Spinal cord (tissue), 10 donors: ENCODE measurements at places on chromosomes 13 and 19.
A peak's percentile ranks its signal among the peaks of the same experiment; 100 is the strongest.

DNA sequence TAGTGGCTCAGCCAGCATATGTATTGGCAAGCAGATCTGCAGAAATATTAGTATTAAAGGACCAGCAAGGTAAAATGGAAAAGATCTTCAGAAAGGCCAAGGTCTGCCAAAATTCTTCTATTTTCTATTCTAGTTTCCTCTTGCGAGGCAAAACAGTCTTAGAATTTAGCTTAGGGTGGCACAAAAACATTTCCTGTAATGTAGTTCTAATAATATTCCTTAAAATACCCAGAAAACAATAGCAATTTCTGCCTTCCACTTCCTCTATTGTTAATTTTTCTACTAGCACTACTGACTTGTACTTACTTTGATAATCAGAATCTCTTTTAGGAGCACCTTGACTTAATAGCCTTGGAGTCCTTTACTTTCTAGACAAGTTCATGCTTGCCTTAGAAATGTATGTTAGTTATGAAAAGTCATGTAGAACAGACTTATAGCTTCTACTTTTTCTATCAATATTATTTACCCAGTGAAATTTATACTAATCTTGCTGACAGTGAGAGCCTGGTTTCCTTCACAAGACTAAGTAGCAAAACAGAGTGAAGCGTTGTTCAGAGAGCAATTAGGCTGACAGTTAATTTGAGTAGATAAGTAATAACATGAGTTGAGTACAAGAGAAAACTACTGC is 23.9 kb upstream of the LPAR6 start:
- DNase-seq, result no peak

DNA sequence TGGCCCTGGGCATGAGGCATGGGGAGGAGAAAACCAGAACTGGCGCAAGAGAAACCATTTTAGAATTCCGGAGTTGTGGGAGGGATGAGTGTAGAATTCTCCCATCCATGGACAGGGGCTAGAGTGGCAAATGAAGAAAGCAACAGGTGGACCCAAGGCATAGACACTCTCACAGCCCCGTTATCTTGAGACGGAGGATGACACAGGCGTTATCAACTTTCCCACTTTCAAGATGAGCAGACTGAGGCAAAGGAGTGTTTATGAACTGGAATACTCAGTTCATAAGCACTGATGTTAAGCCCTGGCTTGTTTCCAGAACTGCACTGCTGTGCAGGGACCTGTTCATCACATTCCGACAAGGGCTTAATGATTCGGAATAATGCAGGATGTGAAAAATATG is 1.1 kb upstream of the GTF3A start:
- DNase-seq, result no peak

- no peak for DNase-seq
Measured at GRCh38 chr13:34207334-34207733, 389.4 kb downstream of the RFC3 start.

GRCh38 chr13:57865600-57866294 is 234.2 kb downstream of the PCDH17 start:
- no peak for DNase-seq

- DNase-seq, result no peak
Measured at GRCh38 chr13:33228648-33229445, 56.7 kb downstream of the STARD13 start.

GRCh38 chr19:53947624-53948023 is 15.1 kb upstream of the CACNG8 start:
- no peak for DNase-seq

DNA sequence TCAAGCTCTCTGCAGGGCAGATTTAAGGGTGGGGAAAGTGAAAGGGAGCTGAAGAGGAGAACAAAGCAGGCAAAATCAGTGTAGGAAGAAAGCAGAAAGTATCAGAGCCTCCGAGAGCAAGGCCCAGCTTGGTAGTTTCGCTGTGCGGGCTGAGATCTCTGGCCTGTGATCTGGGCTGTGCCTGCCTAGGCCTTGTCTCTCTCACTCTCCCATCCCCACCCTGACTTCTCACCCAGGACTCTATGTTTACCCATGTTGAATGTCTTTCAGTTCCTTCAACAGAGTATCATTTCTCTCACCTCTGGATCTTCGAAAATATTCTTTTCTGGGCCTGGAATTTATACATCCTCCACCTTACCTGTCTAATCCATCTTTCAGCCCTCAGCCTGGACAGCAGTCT is 391.3 kb downstream of the FOXO1 start:
- no peak for DNase-seq

DNA sequence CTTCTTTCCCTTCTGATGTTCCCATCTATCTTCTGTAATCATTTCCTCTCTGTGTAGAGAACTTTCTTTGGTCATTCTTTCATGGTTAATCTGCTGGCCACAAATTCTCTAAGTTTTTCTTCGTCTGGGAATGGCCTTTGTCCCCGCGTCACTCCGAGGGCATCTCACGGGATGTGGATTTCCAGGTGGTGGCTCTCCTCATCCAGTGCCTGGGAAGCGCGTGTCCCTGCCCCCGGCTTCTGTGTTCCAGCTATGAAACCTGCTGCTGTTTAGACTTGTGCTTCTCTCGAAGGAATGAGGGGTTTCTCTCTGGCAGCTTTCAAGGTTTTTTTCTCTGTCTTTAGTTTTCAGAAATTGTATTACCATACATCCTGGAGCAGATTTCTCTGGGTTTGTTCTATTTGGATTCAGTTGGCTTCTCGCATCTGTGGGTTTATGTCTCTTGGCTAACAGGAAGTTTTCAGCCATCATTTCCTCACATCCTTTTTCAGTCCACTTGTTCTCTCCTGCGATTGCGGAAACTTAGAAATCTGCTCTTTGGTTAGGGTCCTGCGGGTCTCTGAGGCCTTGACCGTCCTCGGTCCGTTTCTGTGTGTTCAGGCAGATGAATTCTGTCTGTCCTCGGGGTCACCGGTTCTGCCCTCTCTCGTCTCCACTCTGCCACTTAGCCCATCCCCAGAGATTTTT is 36.9 kb upstream of the DCUN1D2 start:
- no peak for DNase-seq

- no peak for DNase-seq
Measured at GRCh38 chr19:31658993-31659896, 310.0 kb upstream of the TSHZ3 start.

DNA sequence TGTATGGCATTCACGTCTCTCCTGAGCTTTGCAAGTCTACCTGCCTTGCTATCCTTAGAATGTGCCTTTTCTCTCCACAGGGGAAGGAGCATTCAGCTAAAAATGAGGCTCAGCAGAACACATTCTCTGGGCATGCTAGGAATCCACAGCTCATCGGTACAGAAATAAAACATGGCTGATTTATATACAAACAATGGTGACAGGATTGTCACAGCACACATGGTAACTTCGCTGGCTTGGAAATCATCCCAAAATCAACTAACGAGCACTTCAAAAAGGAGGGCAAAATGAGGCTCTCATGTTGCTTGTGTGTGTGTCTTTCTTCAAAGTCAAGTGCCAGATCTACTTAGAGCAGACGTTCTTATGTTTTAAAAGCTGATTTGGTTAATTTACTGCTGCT is 373.0 kb downstream of the FGF14 start:
- no peak for DNase-seq

DNA sequence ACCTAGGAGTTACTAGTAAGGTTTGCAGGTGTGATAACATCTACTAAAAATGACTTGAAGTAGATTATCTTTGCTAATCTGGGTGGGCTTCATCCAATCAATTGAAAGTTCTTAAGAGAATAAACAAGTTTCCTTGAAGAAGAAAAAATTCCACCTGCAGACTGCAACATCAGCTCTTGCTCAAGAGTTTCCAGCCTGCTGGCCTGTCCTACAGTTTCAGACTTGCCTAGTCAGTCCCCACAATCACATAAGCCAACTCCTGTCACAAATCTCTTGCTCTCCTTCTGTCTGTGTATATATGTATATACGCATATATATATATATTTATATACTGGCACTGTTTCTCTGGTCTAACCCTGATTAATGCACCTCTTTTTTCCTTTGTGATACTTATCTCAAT is 67.3 kb upstream of the ITM2B start:
- no peak for DNase-seq

GRCh38 chr13:33004511-33004910 is 11.7 kb upstream of the KL start:
- DNase-seq, result no peak

GRCh38 chr19:37362733-37363132 is 8.2 kb upstream of the ZNF527 start:
- DNase-seq, result no peak

- DNase-seq, result peak; percentile 26
Measured at GRCh38 chr19:44925114-44925891, 10.9 kb downstream of the APOC1 start.

DNA sequence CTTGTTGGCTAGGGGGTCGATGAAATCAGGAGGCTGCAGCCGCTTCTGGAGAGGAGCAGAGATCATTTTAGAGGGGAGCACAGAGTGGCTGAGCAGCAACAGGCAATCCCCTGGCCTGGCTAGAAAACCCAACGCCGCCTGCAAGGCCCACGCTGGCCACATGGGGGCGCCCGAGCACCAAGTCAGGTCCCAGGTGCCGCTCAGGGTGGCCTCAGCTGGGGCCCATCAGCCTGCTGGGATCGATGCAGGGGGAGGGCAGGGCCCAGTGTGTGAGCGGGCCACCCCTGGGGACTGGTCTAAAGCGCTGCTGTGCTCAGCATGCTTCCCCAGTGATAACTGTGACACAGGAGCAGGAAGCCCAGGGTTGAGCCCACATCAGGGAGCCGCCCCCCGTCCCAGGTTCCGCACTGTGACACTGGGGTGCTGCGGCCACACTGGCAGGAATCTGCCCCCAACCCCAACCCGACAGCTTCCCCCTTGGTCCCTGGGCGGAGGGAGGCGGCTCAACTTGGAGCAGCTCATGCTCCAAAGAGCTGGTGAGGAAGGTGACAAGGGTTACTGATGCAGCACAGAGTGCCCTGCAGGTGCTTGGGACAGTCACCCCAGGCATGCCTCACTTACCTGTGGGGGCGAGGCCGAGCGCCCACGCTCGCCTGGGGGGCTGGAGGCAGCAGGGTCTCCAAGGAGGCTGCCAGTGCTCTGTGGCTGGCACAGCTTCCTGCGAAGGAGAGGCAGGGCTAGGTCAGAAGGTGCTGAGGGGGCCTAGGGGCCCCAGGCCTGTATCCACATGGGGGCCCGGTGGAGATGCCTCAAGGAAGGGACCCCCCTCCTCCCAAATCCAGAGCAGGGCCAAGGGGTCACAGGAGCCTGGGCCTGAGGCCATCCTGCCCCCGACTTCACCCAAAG is 13.3 kb upstream of the ISYNA1 start:
- DNase-seq, result no peak

GRCh38 chr19:29712744-29713516 is 2.1 kb downstream of the C19orf12 start:
- no peak for DNase-seq

- DNase-seq, result no peak
Measured at GRCh38 chr13:77729502-77730221, 32.2 kb downstream of the SLAIN1 start.

- DNase-seq, result no peak
Measured at GRCh38 chr19:17671906-17672305, 16.2 kb downstream of the UNC13A start.

DNA sequence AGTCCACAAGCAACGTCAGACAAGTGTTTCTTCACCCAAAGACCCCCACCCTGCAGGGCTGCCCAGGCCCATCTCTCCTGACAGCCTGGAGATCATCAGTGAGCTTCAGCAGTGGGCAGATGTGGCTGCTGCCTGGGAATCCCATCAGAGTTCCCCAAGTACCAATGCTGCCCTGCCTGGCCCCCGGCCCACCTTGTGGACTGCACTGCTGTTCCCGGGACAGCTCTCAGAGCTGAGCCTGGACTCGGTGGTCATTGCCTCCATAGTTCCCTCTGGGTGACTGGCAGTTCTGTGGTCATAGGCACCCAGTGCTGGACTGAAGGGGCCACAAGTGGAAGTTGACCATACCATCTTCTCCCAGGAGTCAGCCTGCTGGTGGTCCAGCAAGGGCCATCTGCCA is 24.5 kb upstream of the ZNF492 start:
- no peak for DNase-seq

DNA sequence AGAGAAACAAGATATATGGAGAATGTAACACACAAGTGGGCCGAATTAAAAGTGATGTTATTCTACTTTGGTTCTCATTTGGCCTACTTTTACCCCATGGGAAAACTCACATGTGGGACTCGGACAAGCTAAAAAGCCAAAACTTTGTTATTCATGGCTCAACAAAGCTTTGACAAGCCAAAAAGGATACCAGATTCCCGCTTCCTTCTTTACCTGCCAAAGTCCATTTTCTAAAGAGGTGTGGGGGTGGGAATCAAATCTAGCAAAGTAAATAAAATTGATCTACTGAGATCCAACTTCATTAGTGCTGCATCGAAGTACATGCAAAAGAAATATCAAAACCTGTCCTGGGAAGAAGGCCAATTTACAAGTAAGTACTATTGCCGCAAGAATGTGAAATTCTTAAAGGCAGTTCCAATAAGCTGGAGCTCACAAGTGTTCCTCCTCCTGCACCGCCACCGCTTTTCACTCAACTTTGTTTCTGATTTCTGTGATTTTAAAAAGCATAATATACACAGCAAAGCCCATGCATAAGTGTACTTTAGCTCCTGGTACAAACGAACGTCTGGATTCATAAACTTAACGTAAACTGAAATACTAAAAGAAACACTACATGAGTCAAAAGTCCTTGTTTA is 1.1 kb downstream of the LNX2 start:
- no peak for DNase-seq

GRCh38 chr19:3227054-3227626 is 2.7 kb downstream of the CELF5 start:
- no peak for DNase-seq

DNA sequence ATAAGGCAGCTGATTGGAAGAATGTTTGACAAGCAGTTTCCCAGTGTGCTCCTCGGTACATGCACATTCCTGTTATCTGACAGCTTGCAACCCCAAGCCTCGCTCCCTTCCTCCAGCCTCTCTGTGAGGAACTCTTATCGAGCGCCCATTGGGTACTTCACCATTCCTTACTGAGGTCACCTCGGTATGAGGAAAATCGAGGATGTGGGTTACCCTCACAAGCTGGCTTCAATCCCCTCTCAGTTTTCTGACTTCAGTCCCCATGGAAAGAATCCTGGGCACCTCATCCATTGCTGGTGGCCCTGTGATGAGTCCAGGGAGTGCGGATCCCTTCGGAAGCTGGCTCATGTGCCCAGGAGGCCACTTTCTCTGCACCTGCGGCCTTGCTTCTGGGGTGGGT is 17.3 kb downstream of the TEX29 start:
- DNase-seq, result no peak

GRCh38 chr13:112131081-112131712 is 64.2 kb downstream of the SOX1 start:
- DNase-seq, result no peak

- no peak for DNase-seq
Measured at GRCh38 chr13:48567515-48568369, 34.9 kb upstream of the RCBTB2 start.

DNA sequence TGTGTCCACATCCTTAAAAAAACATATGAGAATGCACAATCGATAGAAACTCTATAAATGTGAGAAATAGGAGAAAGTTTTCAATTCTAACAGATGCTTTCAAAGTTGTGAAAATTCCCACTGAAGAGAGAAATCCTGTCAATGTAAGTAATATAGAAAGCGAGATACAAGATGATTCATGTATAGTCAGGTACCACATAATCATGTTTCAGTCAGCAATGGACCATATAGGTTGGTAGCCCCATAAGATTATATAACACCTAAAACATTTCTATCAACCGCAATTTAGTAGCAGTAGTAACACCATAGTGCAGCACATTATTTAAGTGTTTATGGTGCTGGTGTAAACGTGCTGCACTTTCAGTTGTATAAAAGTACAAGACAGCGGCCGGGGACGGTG is 18.5 kb downstream of the ZNF791 start:
- no peak for DNase-seq

GRCh38 chr19:40411125-40411842 is 1.9 kb downstream of the PRX start:
- DNase-seq, result no peak
